ENCODE measurements at places on chromosomes 5 and 9.

GRCh38 chr5:96856371-96856770 lies 19.9 kb upstream of the ERAP2 start:
- DNase-seq = peak; percentile 25

DNA sequence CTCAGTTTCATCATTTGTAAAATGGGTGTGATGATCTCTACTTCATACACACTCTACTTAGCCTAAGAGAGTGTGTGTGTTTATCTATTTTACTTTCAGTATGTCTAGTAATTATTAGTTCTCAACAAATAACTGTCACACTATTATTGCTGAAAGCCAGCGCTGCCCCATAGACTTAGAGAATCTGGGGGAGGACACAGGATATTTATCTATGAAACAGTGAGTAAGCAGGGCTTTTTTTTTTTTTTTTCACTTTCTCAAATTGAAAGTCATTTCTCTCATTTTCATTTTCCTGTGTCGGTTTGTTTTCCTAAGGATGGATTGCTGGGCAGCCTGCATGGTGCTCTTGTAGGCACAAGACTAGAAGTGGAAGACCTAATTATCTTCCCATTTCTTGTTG lies 248.4 kb upstream of the RPS23 start:
- DNase-seq = no peak

DNA sequence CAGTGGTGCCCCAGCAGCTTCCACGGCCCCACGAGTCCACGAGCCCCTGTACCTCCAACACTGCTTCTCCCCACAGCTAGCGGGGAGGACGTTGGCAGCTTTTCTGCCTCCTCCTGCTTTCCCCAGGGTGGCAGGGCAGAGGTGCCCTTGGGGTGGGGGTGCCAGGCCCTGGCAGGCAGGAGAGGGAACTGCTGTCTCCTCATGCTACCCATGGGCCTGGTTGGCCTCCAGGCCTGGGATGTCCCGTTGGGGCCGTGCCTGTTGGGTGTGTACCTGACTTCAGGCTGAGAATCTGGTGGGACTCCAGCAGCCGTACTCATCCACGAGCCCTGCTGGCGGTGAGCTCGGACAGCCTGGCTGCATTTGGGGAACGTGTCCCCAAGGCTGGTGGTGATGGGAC lies 27.3 kb downstream of the RXRA start:
- DNase-seq = no peak

DNA sequence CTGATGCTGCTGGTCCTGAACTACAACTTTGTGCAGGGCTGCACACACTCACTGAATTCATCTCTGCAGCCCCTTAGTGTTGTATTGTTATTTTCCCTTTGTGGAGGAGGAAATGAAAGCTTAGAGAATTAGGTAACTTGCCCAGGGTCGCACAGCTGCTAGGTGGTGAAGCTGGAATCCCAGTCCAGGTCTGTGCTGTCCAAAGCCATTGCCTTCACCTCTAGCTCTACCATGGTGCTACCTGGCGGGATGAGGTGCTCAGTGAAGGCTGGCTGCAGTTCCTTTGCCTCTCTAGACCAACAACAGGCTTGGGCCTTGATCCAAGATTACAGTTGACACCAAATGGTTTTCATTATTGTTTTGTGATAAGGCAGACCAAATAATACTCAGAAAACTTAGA lies 177.8 kb upstream of the PITX1 start:
- no peak for DNase-seq

GRCh38 chr9:73446306-73446705 lies 294.6 kb downstream of the ANXA1 start:
- no peak for DNase-seq

GRCh38 chr9:105188746-105189145 lies 55.7 kb upstream of the SLC44A1 start:
- no peak for DNase-seq

DNA sequence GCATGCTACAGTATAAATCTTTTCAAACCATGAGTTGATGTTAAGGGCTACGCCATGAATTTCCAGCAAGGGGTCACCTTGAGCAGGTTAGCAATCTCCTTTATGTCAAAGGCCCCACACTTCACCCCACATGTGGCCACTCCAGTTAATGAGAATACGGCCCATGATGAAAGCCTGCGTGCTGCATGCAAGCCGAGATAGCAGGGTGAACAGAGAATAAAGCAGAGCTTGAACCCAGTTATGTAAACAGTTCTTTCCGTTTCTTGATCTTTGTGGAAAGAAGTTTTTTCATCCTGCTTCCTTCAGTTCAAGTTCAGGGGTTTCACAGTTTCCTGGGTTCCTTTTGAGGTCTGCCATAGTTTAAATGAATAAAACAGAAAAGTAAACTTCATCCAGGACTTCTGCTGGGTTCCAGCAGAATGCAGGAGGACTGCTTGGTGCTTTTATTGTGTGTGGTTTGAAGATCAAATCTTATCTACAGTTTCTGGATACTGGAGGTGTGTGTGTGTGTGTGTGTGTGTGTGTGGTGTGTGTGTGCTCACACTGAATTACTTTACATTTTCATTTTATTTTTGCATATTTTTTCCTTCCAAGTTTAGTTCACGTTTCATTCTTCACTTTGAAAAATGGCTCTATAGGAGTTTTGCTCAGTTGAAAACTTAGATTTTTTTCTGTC lies 87.1 kb downstream of the HMHB1 start:
- no peak for DNase-seq

GRCh38 chr5:31944684-31945445 lies 229.3 kb downstream of the GOLPH3 start:
- no peak for DNase-seq

GRCh38 chr5:176762489-176762888 lies 47.9 kb upstream of the UNC5A start:
- no peak for DNase-seq

DNA sequence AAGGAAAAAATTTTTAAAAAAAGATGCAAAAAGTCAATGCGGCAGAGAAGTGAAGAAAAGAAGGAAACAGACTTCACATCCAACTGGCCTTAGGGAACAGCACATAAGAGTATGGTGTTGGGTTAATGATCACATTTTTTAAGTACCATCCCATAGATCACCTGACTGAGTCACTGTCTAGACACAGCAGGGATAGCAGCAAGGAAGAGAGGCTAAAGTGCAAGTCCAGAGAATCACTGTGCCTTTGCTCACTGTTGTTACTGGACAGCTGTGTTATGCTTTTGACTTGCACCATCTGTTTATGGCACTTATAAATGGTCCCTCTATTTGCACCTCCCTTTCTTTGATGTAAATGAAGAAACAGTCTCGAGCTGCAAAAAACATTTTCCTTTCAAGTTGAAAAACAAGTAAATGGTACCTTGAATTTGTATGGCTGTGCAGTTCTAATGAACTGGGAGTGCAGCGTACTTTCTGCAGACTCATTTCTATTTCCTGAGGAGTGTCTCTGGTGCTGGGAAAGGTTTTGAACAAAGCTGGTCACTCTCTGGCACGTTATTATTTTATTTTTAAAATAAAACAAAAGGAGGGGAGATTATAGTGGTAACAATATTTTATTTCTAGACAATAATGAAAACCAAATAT lies 84.2 kb downstream of the TRPM6 start:
- no peak for DNase-seq

- no peak for DNase-seq
These were observed 203.4 kb upstream of the SEMA6A start for GRCh38 chr5:116778032-116778431.

DNA sequence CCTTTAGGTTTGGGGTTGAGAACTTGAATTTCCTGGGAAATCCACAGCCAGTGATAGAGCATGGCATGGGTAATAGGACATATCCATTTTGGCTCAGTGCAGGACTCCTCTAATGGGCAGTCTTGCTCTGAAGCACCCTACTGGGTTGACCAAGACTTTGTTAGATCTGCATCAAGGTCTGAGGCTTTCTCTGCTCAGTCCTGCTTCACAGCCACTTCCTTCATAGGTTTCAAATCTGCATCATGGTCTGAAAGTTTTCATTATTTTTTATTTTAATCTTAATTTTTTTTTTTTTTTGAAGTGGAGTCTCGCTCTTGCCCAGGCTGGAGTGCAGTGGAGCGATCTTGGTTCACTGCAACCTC lies 36.5 kb downstream of the KIF2A start:
- DNase-seq = no peak

GRCh38 chr5:150138551-150139265 lies 16.9 kb downstream of the PDGFRB start:
- peak; percentile 84 for DNase-seq

GRCh38 chr5:72265032-72265877 lies 54.8 kb downstream of the MRPS27 start:
- DNase-seq = no peak

DNA sequence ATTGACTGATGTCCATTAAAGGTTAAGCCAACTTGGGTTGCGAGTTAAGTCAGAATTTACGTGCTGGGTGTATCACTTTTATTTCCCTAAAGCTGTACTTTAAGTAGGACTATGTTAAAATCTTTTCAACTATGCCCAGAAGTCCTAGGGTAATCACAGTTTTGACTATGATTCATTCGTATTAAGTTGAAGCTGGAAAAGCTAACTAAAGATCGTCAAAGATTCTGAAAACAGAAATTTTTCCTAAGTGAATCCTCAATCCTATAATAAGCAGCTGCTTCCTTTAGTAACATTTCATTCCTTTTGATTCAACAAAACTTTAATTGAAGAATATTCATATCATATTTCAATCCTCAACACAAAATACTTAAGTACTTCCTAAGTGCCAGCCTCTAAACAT lies 460.4 kb downstream of the ACTL7B start:
- DNase-seq = no peak

GRCh38 chr5:132385326-132386105 lies 16.0 kb downstream of the SLC22A5 start:
- no peak for DNase-seq

- no peak for DNase-seq
These were observed 100.2 kb upstream of the RAI14 start for GRCh38 chr5:34555699-34556508.

DNA sequence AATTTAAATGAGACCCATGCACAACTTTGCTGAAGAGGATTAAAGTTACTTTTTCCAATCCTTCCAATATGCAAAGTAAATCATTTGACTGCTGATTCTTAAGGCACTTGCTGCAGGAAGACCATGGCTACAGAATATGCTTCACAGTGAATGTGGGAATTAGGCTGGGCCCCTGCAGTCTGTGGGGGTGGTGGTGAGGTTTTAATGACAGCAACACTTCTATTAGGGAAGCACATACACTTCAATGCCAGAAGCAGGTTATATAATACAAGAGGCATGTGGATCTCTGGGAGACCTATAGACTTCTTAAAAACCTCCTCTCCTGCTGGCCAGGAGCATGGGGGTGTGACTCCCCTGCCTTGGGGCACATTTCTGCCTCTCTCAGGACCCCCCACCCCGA lies 124.5 kb upstream of the KLF9 start:
- DNase-seq = no peak

DNA sequence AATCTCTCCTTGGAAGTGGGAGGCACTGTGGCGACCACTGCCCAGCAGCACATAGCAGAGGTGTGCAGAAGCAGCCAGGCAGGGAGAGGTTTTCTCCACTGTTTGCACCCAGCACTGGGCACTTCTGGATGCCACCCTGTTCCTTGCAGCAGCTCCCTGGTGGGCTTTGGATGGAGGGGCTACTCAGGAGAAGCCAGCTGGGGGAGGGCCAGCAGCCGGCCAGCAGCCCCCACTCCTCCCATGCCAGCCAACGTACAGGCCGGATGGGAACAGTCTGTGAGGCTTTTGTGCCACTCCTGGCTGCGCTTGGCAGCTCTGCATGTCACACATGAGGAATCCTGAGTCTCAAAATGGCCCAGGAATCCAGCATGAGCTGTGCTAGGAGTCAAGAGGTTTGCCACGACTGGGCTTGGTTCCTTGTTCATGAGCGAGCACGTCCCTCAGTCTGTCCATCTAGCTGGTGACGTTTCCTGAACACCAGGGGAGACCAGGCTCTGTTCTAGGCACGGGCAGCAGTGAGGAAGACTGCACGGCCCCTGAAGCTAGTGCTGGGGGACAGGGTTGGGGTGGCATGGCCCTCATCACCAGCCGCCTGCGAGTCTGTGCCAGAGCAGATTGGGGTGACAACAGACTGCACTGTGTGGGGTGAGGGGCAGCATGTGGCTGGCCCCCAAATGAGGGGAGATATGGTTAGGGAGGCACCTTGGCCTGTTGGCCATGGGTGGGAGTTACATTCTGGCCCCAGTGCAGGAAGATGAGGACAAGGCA lies 10.1 kb downstream of the PHF2 start:
- DNase-seq = no peak
